ENCODE measurements at places on chromosomes 6 and 20.

- DNase-seq: peak; percentile 54
These were observed 49.5 kb downstream of the TRERF1 start for GRCh38 chr6:42402184-42402583.

DNA sequence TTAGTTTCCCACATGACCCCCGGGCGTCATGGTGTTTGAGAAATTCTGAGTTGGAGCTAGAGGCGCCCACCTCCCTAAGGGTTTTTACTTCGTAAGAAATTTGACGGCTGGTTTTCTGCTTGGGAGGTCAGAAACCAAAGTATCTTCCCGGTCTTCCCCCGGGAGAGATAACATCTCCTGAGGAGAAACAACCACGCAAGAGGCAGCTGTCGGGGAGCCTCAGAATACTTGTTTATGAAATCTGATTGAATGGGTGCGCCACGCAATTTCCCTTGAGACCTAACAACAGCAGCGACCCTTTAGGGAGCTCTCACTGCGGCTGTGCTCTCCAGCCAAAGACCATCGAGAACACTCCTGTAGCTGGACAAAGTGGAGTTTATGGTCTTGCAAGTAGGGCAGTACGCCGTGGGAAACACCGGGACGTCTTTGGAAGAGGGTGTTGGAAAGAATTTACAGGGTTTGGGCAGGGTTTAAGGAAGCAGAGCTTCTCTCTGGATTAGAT, 608 bp upstream of the EIF2S2 start:
- peak; percentile 37 for DNase-seq

DNA sequence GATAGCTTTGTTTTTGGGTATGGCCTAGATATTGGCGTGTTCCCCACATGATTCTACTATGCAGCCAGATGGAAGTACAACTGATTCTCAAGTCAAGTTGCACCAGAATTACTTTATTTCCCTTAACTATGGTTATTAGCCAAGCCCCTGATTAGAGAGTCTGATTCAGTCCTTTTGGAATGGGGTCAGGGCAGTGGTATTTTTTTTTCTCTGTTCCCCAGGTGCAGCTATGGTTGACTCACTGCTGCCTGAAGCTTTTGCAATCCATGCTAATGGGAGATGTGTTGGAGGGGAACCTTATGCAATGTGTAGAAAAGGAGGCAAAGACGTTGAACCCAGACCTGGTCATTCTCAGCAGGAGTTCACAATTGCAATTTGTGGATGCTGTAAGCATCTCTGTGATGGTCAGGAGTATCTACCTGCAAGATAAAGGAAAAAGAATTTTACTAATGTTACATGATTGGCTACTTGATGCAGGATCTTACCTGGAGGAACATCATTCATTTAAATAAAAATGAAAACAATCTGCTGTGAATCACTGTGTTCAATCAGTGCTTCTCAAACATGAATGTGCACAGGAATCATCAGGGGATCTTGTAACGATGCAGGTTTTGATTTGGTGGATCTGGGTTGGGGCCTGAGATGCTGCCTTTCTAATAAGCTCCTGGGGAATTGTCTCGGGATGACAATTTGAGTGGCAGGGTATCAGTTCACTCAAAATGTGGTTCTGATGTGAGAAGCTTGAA, 49.4 kb downstream of the PFDN4 start:
- no peak for DNase-seq

DNA sequence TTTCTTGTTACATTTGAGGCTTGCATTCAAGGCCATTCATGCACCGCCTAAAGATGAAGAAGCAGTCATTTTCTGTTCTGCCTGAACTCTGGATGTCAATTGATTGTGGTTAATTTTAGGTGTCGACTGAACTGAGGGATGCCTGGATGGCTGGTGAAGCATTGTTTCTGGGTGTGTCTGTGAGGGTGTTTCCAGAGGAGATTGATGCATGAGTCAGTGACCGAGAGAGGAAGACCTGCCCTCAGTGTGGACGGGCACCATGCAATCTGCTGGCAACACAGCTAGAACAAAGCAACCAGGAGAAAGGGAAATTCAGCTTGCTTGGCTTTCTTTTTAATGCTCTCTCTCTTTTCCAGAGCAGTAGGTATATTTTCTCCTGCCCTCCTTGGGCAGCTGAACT, 164.1 kb upstream of the ECI2 start:
- no peak for DNase-seq

DNA sequence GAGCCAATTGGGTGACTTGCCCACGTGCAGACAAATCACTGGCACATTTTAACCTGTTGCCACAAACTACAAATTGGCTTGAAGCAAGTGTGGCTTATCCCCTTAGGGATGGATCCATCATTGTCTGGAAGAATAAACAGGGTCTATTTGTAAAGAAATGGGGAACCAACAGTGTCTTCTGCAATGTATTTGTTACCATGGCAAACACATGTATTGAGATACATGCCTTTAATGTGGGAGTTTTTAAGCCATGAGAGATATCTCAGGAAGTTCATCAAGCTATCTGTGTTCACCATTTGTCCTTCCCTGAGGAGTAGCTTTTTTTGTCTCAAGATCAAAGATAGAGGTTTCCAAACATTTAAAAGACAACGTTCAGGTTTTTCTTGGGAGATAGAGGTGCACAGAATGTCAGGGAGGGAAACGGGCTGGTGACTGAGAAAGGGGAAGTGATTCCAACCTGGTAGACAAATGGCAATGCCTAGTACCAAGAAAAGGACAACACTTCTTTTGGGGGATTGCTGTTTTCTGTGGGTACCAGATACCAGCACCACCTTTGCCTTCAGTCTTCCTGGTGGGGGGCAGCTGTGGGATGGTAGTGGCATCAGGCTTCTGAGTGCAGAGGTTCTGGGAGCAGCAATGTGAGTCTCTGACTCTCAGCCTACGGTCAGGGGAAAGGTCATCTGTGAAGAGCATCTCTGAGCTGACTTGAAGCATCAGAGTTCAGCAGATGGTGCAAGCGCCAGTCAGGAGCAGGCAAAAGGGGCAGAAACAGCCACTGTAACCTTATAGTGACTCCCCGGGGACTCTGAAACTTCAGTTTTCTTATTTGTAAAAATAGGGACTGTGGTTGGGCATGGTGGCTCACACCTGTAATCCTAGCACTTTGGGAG, 20.1 kb upstream of the BCAS1 start:
- no peak for DNase-seq

Data from GM20000 (cell line).